ENCODE measurements at places on chromosomes 7 and 10. TPM values are rescaled to one million over a fixed set of nuclear protein-coding genes. Genes with fewer than 3 reads are reported as not detected.

Gene LEP
- total RNA-seq: not detected

Gene MNX1
- total RNA-seq: 0.10 TPM

Gene FAM25C
- not detected for total RNA-seq

Gene CYP3A5
- 0.10 TPM for total RNA-seq

Gene CYTH3
- total RNA-seq: 30.7 TPM

Gene PLEKHS1
- total RNA-seq: not detected

Gene GRK5
- 54.7 TPM for total RNA-seq

Gene NME8
- not detected for total RNA-seq

All from glomerular endothelial cell (primary cell).